ENCODE measurements at places on chromosomes 6 and 20. TPM values are rescaled to one million over a fixed set of nuclear protein-coding genes. Genes with fewer than 3 reads are reported as not detected.

The IPCEF1 gene
- total RNA-seq: 0.20 TPM

The TP53TG5 gene
- not detected for total RNA-seq

The PTPN1 gene
- total RNA-seq: 28.2 TPM

The ALDH5A1 gene
- 11.3 TPM for total RNA-seq

The CCN5 gene
- total RNA-seq: 39.7 TPM

The MAP7 gene
- 12.9 TPM for total RNA-seq

The C6orf141 gene
- not detected for total RNA-seq

The GPR31 gene
- total RNA-seq: not detected

The CLPSL2 gene
- not detected for total RNA-seq

The CBLN4 gene
- not detected for total RNA-seq

The PCNA gene
- 424 TPM for total RNA-seq

The METTL24 gene
- not detected for total RNA-seq

The TULP4 gene
- 36.0 TPM for total RNA-seq

The SAPCD1 gene
- total RNA-seq: not detected

The TRIM31 gene
- total RNA-seq: 3.0 TPM

The SRMS gene
- total RNA-seq: not detected

The TMEM244 gene
- not detected for total RNA-seq

The FERMT1 gene
- 7.7 TPM for total RNA-seq
